RPMI7951 (cell line): ENCODE measurements at places on chromosomes 2 and 18. TPM values are rescaled to one million over a fixed set of nuclear protein-coding genes. Genes with fewer than 3 reads are reported as not detected.

DNA sequence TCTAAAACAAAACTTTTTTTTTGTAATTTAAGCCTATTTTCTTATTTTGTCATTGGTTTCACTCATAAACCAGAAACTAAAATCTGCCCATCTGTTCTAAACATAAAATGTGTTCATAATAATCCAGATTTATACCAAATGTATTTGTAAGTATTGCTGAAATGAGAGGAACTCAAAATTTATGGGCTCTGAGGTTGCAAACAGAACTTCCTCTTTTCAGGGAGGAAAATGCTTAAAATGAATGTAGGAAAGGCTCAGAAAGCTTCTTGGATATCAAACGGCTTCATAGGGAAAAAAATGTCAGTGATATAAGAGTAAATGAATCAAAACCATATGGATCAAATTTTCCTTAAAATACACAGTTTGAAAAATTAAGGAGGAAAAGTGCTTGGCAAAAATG is 83.9 kb downstream of the PAX3 start:
- DNase-seq = no peak

- no peak for DNase-seq
These were observed 360.8 kb downstream of the RBM43 start for GRCh38 chr2:150900913-150901312.

DNA sequence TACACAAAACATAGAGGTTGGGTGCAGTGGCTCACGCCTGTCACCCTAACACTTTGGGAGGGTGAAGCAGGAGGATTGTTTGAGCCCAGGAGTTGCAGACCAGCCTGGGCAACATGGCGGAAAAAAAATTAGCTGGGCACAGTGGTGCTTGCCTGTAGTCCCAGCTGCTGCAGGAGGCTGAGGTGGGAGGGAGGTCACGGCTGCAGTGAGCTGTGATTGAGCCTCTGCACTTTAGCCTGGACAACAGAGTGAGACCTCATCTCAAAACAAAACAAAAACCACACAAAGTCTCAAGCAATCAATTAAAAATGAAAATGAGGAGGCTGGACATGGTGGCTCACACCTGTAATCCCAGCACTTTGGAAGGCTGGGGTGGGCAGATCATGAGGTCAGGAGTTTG is 4.9 kb downstream of the NOP58 start:
- DNase-seq = no peak

DNA sequence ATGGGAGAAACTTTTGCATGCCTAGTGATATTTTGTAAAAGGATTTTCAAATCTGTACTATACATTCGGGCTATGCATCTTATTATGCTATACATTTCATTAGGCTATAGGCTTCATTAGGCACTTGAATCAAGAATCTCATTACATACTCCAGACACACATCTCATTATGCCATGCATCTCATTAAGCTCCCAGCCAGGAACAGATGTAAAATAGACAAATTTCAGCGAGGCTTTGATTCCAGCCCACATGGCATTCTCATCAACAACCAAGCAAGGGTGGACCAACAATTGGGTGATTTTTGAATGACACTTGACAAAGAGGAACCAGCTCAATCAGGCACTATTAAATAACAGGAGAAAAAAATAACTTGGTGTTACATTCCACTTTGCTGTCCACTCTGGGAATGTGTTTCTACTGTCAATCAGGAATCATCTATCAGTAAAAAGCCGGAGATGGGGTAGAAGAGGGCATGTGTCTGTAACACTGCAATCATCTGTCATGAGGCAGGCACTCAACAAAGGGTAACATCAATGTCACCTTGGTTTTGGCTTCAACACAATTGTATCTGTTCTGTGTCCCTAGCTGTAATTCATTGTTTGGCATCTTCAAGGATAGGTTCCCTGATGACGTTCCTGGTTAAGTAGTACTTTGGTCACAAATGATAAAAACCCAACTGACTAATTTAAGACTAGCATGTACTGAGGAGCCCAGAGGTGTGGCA is 498.6 kb downstream of the EPHA4 start:
- DNase-seq = no peak

DNA sequence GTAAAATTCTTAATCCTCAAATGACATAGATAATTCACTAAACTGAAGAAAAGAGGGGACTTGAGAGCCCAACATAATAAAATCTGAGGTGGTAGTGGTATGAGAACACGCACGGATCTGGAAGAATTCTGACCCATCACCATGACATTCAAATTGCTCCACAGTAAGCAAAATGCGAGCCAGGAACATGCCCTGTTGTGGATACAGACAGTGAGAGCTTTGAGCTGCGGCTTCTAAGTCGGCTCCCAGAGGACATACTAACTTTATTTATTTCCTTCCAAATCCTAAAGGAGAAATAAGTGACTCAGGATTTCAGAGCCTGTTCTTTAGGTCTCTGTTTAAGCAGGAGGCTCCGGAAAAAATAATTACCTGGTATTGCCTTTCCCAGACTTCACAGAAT is 143.4 kb upstream of the SMAD7 start:
- peak; percentile 4 for DNase-seq

- no peak for DNase-seq
These were observed 459 bp upstream of the ATP6V1C2 start for GRCh38 chr2:10720947-10721395.

DNA sequence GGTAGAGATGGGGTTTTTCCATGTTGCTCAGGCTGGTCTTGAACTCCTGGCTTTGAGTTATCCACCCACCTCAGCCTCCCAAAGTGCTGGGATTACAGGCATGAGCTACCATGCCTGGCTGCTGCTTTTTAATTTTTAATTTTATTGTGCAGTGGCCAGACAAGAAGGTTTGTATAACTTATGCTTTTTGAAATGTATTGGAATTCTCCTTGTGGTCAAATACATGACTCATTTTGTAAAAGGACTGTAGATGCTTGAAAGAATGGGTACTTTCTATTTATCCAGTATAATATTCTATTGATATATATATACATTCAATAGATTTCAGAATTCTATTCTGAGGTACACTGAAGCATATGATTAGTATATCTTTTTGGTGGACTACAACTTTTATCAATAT is 82.6 kb upstream of the ST3GAL5 start:
- DNase-seq = peak; percentile 39

GRCh38 chr2:168089200-168089599 is 158.2 kb downstream of the STK39 start:
- DNase-seq = no peak

DNA sequence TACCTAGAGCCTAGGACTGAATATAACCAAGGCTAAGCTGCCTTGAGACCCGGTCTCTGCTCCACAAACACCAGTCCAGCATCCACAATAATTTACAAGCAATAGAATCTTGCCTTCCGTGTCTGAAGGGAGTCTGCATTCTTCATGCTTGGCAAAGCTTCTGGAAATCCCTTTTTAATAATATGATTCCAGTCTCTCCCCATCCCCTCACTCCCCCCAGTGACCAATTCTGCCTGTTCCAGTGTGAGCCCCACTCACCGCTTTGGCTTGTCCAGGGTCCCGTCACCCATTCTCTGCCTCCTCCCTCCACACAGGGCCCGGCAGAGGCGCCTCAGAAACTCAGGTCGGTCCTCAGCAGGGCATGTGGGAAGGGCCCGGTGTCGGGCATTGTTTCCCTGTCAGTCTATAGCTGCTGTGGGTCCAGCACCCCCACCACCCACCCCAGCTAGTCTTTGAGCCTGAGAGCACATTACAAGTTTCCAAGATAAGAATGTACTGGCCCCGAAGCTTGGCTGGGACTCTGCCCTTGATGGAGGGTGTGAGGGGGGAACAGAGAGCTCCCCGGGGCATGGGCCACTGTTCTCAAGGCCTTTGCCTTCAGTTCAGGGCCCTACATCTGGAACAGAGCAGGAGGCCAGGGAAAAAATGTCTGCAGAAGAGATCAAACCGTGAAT is 129.7 kb upstream of the MYCN start:
- no peak for DNase-seq

- DNase-seq = peak; percentile 33
These were observed 6.1 kb downstream of the ONECUT2 start for GRCh38 chr18:57441071-57441794.

The OR6B2 gene
- not detected in 2 replicates for total RNA-seq

The PROKR1 gene
- not detected in 2 replicates for total RNA-seq

The SLC9A2 gene
- total RNA-seq = not detected in 2 replicates

The RGPD6 gene
- total RNA-seq = 15.1 and 20.1 TPM in 2 replicates
